ENCODE measurements at places on chromosomes 3 and 15.

- no peak for DNase-seq
These were observed 62.7 kb upstream of the MRPS22 start for GRCh38 chr3:139281096-139281495.

GRCh38 chr3:29453284-29454001 is 172.6 kb downstream of the RBMS3 start:
- DNase-seq: no peak

- DNase-seq: no peak
These were observed 393 bp downstream of the ERICH6 start for GRCh38 chr3:150703299-150703755.

- no peak for DNase-seq
These were observed 53.2 kb upstream of the KLF13 start for GRCh38 chr15:31273258-31273941.

GRCh38 chr3:10520072-10520471 is 14.7 kb upstream of the ATP2B2 start:
- DNase-seq: no peak

DNA sequence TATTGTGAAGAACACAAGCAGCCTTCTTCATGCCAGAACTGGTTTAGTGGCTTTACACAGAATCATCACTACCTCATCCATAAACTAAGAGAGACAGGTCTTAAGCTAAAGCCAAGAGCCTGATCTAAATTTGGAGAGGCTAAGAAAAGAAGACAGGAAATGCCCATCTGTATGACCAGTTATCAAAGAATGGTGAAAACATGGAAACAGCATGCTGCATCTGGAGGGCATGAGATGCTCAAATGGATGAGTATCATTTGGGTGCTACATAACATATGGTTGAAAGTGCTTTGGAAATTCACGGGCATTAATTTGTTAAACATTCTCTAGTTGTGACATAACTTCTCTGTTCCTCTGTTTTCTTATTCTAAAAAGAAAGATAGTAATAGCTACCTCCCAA is 112.5 kb downstream of the CPNE4 start:
- DNase-seq: no peak

GRCh38 chr3:105436687-105437086 is 70.0 kb downstream of the ALCAM start:
- DNase-seq: no peak

GRCh38 chr3:5692446-5692845 is 504.9 kb downstream of the EDEM1 start:
- no peak for DNase-seq

GRCh38 chr3:69320871-69321271 is 65.0 kb downstream of the FRMD4B start:
- no peak for DNase-seq

GRCh38 chr3:186099178-186099577 is 9.7 kb downstream of the ETV5 start:
- DNase-seq: no peak

DNA sequence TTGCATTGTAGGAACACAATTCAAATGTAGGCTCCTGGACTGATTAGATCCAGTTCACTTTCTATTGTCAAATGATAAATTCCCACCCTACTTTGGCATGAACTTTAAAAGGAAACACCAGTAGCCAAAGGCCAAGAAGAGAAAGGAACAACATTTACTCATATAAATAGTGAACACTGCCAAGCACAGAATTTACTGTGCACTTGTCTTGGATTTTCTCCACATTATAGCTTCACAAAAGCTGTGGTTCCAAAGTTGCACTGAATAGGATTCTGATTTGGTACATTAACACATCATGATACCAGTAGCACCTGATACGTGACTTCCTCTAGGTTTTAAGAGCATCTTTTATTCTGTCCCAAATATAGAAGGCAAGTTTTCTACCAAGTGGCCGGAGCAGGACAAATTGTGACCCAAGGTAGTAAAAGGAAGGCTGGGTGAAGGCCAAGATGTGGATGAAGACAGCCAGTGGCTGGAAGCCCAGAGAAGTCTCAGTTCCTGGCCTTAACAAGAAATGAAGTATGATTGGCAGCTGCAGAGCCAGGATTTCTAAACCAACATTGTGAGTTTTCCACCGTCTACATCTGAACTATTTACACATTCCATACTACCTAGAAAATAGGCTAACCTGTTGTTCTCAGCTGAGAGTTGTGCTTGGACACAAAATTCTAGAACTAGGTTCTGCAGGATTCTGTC is 206.7 kb downstream of the THRB start:
- DNase-seq: no peak

- DNase-seq: no peak
These were observed 6.1 kb downstream of the RHCG start for GRCh38 chr15:89490081-89490813.

DNA sequence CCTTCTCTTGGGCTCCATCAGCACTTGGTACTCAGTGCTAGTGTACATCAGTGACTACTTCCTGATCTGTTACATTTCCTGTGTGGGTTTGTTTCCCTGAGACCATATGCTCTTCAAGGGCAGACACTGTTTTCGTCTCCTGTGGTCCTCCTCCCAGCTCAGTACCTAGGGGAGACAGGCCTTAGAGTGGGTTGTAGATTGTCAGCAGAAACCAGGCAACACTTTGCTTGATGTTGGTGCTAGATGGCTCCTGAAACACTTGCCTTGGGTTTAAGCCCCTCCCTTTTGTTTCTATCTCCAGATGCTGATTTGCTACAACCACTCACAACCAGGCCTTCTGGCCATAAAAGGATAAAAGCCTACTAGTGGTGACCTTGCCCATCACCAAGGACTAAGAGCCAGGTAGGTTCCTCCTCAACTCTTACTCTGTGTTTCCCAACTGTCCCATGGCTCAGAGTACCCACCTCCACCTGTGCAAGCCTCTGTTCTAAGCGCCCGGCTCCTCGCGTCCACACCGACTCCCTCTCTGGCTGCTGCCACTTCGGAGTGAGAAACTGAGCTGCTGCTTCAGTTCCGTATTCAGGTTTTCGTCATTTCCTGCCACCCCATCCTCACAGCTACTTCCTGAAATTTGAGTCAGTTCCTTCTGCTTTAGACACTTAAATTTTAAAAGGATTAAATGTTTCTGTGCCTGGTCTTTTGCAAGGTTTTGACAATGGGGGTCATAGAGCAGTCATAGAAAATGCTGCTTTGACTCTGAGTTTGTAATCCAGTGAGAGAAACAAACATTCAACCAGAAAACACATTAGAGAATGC is at the start of gene HCLS1:
Gene HCLS1 (minus strand): TSS at position 548 of the 816 bp plus-strand sequence. CDS start 2,556 bp downstream, outside the sequence.
- DNase-seq: peak; percentile 56

DNA sequence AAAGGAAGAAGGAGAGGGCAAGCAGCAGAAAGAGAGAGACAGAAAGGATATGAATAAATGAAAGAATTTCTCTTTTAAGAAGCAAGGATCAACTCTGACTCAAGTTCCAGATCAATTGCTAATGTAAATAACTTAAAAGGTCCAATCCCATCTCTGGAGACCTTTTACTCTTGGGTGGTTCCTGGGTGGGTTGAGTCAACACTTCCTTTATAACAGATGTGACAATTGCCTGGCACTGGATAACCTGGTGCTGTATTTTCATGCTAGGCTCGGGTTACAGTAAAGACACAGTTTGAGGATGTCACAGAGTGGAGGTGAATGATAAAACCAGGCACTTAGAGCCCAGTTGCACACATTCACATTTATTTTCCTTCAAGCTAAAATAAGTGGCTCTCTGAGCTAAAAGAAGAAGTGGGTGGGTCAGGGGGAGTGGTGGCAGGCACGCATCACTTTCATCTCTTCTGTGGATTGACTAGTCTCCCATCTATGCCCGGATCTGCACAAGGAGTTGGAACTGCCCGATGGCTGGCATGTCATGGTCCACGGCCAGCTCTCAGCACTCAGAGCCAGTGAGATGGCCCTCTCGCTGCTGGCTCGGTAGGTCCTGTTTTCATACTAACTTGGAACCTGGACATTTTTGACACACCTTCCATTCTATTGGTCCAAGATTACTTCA is 465.8 kb downstream of the FOXP1 start:
- no peak for DNase-seq

DNA sequence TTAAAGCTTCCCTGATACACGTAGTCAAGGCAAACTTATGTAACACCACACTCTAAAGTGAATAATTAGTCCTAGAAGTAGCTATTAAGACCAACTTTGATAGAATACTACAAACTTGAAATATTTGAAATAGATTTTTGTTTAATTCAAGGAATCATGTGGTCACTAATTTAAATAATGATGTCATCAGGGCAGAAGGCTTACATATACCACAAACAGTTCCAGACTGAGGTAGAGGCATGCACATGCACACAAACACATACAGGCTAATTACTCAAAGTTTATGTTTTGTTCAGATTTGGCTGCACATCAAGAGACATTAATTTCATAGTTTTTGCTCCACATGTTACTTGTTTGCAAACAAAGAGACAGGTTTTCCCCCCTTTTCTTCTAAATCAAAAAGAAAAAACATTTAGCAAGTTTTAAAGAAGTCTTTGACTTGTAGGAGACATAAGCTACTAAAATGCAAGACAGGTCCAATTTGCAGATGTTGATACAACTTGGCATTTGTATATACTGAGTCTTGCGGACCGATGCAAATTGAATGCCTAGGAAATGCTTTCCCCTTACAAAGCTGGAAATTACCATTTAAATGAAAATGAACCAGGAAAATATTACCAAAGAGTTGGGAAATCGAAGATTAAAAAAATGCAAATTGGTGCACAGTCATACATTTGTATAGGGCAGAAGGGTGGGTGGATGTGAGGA is 594.8 kb downstream of the MAGI1 start:
- DNase-seq: no peak

DNA sequence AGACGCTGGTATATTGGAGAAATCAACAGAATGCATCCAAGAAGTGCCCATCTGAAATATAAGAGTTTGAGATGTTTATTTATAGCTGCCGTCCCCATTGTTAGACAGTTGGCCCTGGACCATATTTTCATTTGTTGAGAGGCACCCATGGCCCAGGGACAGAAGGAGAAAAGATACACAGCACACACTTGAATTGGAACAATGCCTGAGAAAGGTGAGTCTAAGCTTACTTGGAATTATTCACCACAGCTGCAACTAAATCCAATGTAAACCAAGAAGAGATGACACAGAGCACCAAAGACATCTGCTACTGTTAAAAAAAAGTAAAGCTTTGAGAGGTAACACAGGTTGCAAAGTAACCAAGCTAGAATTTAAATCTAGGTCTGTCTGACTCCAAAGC is 525.5 kb upstream of the NAALADL2 start:
- no peak for DNase-seq

- DNase-seq: no peak
These were observed 1042.3 kb downstream of the DIPK2A start for GRCh38 chr3:145013931-145014330.

GRCh38 chr3:18153571-18154173 is 271.5 kb downstream of the SATB1 start:
- DNase-seq: no peak

GRCh38 chr15:95326431-95327182 is 1003.9 kb upstream of the NR2F2 start:
- DNase-seq: no peak

- DNase-seq: no peak
These were observed 73.1 kb downstream of the ABTB1 start for GRCh38 chr3:127745656-127746399.

DNA sequence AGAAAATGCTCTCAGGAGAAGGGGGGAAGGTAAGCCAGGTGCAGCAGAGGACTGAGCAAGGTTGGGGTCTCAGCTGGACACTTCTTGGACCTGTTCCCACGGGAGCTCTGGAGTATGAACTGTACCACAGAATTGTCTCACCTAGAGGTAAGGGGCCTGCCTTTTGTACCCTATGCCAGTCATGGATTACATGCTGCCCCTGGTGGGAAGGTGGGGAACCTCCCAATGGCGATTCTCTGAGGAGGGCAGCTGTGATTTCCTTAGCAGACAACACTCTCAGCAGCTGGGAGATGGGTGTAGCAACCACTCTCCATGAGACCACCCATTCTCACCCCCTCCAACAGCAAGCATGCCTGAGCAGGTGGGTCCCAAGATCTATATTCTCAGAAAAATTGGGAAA is 329.4 kb upstream of the CTNNB1 start:
- DNase-seq: no peak

- DNase-seq: no peak
These were observed 20.9 kb upstream of the TBC1D21 start for GRCh38 chr15:73852507-73852906.

GRCh38 chr15:72315706-72316370 is 4.1 kb downstream of the CELF6 start:
- no peak for DNase-seq

GRCh38 chr3:129756871-129757270 is 136.6 kb downstream of the TMCC1 start:
- no peak for DNase-seq

- no peak for DNase-seq
These were observed 7.0 kb downstream of the RTP3 start for GRCh38 chr3:46504789-46505188.

GRCh38 chr3:60220768-60221167 is 1030.5 kb downstream of the FHIT start:
- no peak for DNase-seq

- no peak for DNase-seq
These were observed 167.6 kb upstream of the COL8A1 start for GRCh38 chr3:99470841-99471240.

DNA sequence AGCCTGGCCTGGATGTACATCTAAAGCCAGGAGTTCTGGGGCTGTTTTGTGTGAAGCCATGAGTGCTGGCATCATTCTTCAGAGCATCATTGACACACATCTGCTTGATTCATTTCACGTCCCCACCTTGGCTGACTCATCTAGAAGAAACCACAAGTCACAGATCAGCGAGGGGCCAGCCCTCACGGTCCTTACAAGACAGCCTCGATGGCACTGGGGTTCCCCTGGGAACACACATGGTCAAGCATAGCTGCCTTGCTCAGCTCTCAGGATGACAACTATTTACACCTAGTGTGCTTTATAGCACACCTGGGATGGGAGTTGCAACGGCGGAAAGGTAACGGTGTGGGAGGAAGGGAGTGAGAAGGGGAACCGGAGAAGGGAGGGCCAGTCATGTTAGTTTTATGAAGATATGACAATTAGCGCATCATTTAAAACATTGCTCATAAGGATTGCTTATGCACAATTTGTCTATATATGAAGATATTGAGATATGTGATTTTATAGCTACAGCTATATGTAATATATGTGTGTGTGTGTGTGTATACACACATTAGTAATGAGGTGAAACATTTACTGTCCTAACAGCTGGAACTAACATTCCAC is 227.1 kb downstream of the RPLP1 start:
- no peak for DNase-seq

DNA sequence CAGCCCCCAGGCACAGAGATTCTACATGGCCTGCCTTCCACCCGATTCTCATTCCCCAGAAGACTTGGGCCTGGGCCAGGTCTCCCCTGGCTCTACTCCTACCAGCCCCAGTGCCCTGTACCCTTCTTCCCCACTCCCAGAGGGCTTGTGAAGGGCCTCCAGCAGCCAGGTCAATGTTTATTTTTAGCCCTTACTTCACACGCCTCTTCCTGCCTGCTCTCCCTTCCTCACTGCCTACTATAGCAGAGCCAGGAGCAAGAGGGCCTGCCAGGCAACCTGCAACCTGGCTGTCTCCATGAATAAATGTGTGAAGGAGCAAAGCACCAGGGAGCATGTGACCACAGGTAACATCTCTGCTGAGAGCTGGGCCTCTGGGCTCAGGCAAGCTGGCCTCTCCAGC is 26.4 kb upstream of the APEH start:
- DNase-seq: no peak
